H9 (cell line): ENCODE measurements at places on chromosomes 7 and 10. TPM values are rescaled to one million over a fixed set of nuclear protein-coding genes. Genes with fewer than 3 reads are reported as not detected.

DNA sequence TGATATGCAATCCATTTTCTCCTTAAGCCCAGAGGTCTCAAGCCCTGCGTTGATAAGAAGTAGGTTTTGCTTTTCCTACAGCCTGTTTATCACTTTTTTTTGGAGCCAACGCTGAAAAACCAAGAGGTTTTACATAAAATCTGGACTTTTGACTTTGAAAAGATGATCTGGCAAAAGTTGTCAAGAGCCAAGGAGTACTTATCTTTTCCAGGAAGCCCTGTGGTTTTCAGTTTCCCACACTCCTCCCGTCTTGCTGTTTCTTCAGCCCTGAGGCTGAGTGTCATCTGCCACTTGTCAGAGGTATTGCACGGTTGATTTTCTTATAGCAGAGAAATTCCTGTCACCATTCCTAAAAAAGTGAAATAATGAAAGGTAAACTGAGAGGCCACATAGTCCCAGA, 108.7 kb downstream of the TYW1 start:
- DNase-seq = no peak

GRCh38 chr7:130292682-130293257, at the start of gene CPA4:
TSS of gene CPA4 (plus strand) at chr7:130293161. CDS start at chr7:130293181, 20 bp downstream.
- DNase-seq = no peak

TAS2R5 gene
- 0.83 and 0.92 TPM in 2 replicates for total RNA-seq

DNA sequence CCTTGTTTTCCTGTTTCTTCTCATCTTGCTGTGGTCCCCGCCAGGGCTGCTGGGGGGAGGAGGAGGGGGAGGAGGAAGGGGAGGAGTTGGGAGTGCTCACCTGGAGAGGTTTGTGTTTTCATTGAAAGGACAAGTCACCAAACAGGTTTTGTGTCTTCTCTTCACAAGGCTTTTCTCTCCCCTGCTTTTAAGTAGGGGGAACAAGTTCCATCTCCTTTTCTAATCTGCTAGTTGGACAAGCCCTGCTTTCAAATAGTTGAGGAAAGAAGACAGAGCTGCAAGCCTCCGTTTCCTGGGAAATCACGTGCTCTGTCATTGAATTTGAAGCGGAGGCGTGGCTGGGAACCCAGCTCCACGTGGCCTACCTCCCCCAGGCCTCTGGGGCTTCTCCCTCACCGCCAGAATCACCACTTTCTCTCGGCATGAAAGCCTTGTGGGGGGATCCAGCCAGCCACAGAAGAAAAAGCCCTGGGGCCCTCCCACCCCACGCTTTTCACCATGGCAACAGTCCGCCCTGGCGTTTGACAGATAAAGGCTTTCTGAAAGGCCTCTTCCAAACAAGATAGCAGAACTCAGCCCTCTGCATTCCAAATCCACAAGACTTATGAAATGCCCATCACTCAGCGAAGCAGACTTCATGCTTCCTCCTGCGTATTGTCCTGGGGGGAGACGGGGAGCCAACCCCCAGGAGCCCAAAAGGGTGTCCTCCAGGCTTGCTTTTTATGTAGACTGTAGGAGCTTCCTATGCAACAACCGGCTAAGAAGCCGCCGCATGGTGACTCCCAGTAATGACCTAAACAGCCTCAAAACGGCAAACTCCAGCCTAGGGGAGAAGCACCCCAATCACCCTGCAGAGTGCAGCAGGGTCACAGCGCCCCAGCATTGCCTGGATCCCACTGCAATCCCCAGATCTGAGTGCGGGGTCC, 51.7 kb downstream of the PROSER2 start:
- peak; percentile 74 for DNase-seq

- no peak for DNase-seq
Measured at GRCh38 chr10:88508796-88509195, 74.3 kb downstream of the RNLS start.

GRCh38 chr10:86658261-86658741, 4.0 kb downstream of the OPN4 start:
- DNase-seq = no peak

IDI2 gene
- total RNA-seq = not detected in 2 replicates

EVX1 gene
- not detected in 2 replicates for total RNA-seq
